ENCODE measurements at places on chromosomes 4 and X. TPM values are rescaled to one million over a fixed set of nuclear protein-coding genes. Genes with fewer than 3 reads are reported as not detected.

The HAND2 gene
- total RNA-seq, result not detected

The NR0B1 gene
- total RNA-seq, result not detected

The AIFM1 gene
- total RNA-seq, result 36.2 TPM

The ART3 gene
- not detected for total RNA-seq

The C4orf50 gene
- 1.9 TPM for total RNA-seq

The UCP1 gene
- not detected for total RNA-seq

The ZMAT1 gene
- 1.6 TPM for total RNA-seq

The LRBA gene
- total RNA-seq, result 49.1 TPM

The MRFAP1 gene
- 116 TPM for total RNA-seq

The GLRA2 gene
- not detected for total RNA-seq

The SPANXB1 gene
- total RNA-seq, result not detected

The TMEM154 gene
- total RNA-seq, result 39.4 TPM

The SERTM2 gene
- total RNA-seq, result not detected

The SPARCL1 gene
- not detected for total RNA-seq

The TACC3 gene
- total RNA-seq, result 177 TPM

The SSX3 gene
- not detected for total RNA-seq

The MMAA gene
- 17.5 TPM for total RNA-seq

The ITGB1BP2 gene
- total RNA-seq, result 5.3 TPM

The CLDN34 gene
- total RNA-seq, result not detected

The XG gene
- total RNA-seq, result 0.95 TPM

The MTNR1A gene
- not detected for total RNA-seq

The ZFYVE28 gene
- 21.2 TPM for total RNA-seq

The STATH gene
- not detected for total RNA-seq

The SAGE1 gene
- total RNA-seq, result not detected

The TLR10 gene
- total RNA-seq, result 0.37 TPM

The WDR17 gene
- total RNA-seq, result 0.69 TPM

The FAM200B gene
- total RNA-seq, result 11.3 TPM

The GCNA gene
- 5.7 TPM for total RNA-seq

The FGD1 gene
- total RNA-seq, result 0.07 TPM

The MUC7 gene
- not detected for total RNA-seq

The NRK gene
- total RNA-seq, result not detected

The KLHL4 gene
- total RNA-seq, result 0.12 TPM

The DCHS2 gene
- total RNA-seq, result not detected

The PABPC4L gene
- not detected for total RNA-seq

The HTN1 gene
- total RNA-seq, result not detected

The TLR2 gene
- 4.6 TPM for total RNA-seq

The H2BW2 gene
- not detected for total RNA-seq

The NWD2 gene
- not detected for total RNA-seq

The GAGE12E gene
- total RNA-seq, result not detected

The PAGE2B gene
- total RNA-seq, result 0.63 TPM

The GPR143 gene
- not detected for total RNA-seq

The MTTP gene
- total RNA-seq, result not detected

The SH3D19 gene
- total RNA-seq, result not detected

The PHOX2B gene
- not detected for total RNA-seq

The PDE6B gene
- 12.5 TPM for total RNA-seq

The PCDH19 gene
- not detected for total RNA-seq
